ENCODE measurements at places on chromosomes 6 and 20. TPM values are rescaled to one million over a fixed set of nuclear protein-coding genes. Genes with fewer than 3 reads are reported as not detected.

DNA sequence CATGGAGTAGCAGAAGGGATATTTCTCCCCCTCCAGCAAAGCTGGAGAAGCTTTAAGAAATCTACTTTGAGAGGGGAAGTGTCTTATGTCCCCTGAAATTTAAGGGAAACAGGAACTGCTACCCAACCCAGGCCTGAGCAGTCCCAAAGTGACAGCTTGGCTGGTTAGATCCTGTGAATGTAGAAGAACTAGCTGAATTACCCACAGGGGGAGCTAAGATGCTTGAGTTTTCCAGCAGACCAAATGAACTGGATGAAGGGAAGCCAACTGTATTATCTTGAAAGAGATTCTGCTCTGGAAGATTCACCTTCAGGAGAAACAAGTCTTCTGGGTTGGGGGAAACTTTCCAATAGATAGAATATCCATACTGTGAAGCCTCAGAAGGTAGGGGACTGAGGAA lies 303.3 kb upstream of the MMS22L start:
- no peak for DNase-seq

GPX5 gene
- polyA plus RNA-seq = not detected

DNA sequence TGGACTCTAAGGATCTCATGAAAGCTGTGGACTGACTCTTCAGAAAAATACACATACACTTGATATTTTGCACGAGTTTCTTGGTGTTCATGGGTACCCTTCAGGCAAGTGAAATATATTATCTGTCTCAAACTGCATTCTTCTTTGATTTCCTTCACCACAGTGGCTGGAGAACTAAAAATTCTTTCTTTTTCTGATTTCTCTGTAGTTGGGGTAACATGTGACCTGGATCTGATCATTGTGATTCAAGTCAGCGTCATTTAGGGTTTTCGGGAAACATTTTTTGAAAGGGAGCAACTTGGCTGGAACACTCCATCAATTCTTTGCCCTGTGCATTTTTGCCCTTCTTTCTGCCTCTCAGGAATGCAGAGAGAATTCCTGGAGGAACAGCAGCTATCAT lies 205.8 kb downstream of the OR2B2 start:
- no peak for DNase-seq

- DNase-seq = no peak
Measured at GRCh38 chr20:58892141-58892931, 39.8 kb downstream of the GNAS start.

GRCh38 chr20:17549131-17549530 lies 18.0 kb upstream of the BFSP1 start:
- DNase-seq = no peak

DNA sequence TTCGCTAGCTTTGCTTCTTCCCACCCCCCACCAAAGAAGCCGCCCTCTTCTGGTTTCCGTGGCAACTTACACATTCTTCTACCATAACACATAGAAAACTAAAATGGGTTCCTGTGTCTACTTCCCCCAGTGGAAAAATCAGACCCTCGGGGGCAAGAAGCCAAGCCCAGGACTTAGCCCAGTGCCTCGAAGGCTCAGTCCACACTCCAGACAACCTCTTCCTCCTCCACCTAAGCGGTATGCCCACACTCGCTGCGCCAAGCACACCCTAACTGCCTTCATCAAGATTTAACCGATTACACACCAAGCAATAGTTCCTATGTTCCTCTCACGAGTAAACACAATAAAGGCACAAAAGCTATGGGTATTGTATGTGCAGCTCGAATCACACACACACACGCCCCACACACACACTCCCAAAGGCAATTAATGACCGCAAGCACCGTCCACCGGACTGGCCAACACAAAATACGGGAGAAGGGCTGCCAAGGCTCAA lies 537 bp downstream of the PPIL4 start:
- peak; percentile 52 for DNase-seq

VGLL2 gene
- polyA plus RNA-seq = not detected

DNA sequence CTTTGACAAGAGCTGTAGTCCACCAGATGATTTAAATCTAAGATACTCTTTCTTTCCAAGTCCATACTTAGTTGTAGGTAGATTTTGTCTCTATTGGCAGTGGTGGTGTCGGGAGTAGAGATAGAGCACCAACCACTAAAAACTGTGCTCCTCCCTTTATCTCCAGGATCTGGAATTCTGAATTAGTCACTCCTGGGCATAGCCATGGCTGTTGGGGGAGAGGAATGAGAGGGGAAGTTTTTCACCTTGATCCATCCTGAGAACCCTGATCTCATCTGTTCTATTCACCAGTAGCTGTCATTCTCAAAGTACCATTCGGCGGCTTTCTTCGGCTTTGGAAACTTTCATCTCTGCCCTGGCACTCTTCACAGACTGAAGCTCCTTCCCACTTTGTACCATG lies 35.6 kb upstream of the NKX2-4 start:
- DNase-seq = no peak

GRCh38 chr20:56702931-56703840 lies 74.1 kb downstream of the TFAP2C start:
- DNase-seq = no peak

GRCh38 chr6:27477318-27478013 lies 4.6 kb upstream of the ZNF184 start:
- no peak for DNase-seq

GRCh38 chr20:45552456-45552855 lies 5.3 kb upstream of the EPPIN start:
- no peak for DNase-seq

LTB gene
- 1.9 TPM for polyA plus RNA-seq

DNA sequence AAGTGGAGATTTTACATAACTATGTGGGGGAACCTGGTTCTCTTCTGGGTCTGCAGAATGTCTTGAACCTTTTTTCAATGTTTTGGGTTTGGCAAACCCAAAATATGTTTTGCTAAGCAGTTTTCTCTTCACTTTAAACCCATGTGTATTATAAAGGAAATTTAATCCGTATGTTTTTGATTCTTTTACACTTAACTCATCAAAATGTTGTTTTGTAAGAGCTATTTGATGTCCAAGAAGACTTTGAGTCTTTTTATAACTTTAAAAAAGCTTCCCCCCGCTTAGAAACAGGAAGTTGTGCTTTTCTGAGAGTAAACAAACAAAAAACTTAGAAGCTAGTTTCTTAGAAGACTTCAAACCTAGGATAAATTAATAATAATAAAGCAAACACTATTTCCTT lies 81.9 kb upstream of the CEP162 start:
- DNase-seq = no peak

- no peak for DNase-seq
Measured at GRCh38 chr6:55958790-55959189, 83.4 kb upstream of the BMP5 start.

CLPSL2 gene
- 0.52 TPM for polyA plus RNA-seq

PGBD1 gene
- 10.0 TPM for polyA plus RNA-seq

DNA sequence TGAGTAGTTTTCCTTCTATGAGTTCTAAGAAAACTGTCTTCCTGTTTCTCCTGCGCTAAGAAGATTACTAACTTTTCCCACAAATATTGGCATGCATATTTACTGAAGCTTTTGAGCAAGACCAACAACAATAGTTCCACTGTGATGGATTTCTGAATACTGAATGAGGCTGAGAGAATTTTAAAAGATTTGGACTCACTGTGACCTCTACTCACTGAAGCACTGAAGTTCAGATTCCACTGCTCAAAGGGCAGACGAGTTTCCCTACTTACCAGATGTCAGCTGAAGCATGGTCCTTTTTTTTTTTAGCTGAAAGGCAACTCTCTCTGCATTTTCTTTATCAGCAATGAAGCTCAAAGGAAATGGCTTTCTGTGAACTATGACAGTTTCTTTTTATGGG lies 718.5 kb downstream of the RFPL4B start:
- no peak for DNase-seq

GSTA2 gene
- polyA plus RNA-seq = 0.20 TPM

FHL5 gene
- polyA plus RNA-seq = 0.35 TPM

DNA sequence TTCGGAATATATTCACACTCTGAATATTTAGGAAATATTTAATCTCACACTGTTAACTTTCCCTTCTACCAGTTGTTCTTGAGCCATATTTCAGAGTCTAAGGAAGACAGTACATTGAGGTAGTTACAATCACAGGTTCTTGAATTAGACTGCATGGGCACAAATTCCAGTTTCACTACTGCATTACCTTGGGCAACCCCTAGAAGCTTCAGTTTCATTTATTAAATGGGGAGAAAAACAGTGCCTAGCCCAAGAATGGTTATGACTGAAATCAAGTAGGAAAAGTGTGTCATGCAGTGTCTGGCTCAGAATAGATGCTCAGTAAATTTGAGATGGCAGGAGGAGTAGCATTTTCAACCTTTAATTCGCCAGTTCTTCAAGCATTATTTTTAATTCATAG lies 124.5 kb upstream of the SAMD5 start:
- DNase-seq = no peak

GRCh38 chr6:37190159-37190535 lies 20.2 kb downstream of the PIM1 start:
- no peak for DNase-seq

TBP gene
- polyA plus RNA-seq = 20.8 TPM

IGF2R gene
- 50.5 TPM for polyA plus RNA-seq

GRCh38 chr6:149076355-149076734 lies 241.2 kb upstream of the TAB2 start:
- DNase-seq = no peak

DNA sequence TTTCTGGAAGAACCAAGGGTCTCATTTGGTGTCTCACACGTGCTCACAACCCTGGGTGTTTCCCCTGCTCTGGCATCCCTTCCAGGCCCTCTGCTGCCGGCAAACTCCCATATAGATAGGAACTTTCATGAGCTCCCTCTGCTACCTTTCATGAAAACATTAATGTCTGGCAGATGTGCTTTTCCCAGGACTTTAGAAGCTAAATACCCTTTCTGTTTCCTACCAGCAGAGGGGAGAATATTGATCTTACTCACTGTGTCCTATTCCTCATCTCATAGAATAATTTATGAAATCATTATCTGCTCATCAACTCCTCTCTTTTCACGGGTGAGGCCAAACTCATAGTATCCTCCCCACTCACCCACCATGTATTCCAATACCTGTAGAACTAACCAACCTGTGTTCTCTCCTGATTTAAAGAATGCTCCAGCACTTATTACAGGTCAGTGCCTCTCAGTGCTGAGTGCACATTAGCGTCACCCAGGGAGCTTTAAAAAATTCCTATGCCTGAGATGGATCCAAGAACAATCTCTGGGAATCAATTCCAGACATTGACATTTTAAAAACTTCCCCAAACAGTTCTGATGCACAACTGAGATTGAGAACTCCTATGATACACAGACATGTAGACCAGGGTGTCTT lies 298.5 kb upstream of the JAG1 start:
- no peak for DNase-seq

DNA sequence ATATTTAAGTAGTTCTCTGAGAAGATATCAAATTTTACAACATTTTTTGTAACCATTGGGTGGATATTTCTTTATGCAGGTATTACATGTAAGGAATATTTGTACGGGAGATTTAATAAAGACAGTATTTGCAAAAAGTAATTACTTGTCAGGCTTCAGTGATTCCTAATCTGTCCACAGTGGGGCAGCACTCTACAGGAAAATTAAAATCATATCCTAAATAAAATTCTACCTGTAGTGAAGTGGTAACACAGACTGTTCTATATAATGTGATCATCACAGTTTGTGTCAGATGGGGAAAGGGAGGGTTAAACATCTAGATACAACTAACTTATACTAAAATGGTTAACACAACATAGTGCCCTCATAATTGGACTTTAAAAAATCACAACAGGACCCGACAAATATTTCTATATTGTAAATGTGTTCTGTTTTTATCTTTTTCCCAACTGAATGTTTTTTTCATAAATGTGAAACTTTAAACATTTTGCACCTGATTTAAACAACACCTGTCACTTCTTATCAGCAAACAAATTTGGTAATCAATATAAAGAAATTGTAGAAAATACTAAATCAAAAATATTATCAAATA lies 145.6 kb upstream of the MANEA start:
- no peak for DNase-seq

- no peak for DNase-seq
Measured at GRCh38 chr20:39862470-39862891, 826.6 kb downstream of the MAFB start.

GGTLC1 gene
- polyA plus RNA-seq = not detected

- DNase-seq = no peak
Measured at GRCh38 chr6:117142995-117143394, 122.4 kb upstream of the VGLL2 start.

DNA sequence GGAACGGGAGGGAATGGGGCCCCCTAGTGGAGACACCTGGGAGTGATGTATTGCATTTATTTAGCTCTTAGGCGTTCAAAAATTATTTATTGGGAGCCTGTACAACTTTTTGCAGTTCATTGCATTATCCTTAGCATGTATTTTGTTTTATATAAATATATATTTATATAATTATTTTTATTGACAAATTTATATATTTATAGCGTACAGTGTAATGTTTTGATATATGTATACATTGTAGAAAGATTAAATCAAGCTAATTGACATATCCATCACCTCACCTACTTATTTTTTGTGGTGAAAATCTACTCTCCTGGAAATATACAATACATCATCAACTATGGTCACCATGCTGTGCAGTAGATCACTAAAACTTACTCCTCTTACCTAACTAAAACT lies 975 bp downstream of the SIRT5 start:
- no peak for DNase-seq

- DNase-seq = no peak
Measured at GRCh38 chr6:23179994-23180393, 610.6 kb downstream of the HDGFL1 start.

GRCh38 chr6:118649918-118650581 lies 1.3 kb downstream of the CEP85L start:
- DNase-seq = no peak

GRCh38 chr6:25697537-25698340 lies 45.7 kb downstream of the SCGN start:
- no peak for DNase-seq

CD40 gene
- 5.6 TPM for polyA plus RNA-seq

GRCh38 chr20:2042400-2042799 lies 48.5 kb upstream of the PDYN start:
- no peak for DNase-seq

DNA sequence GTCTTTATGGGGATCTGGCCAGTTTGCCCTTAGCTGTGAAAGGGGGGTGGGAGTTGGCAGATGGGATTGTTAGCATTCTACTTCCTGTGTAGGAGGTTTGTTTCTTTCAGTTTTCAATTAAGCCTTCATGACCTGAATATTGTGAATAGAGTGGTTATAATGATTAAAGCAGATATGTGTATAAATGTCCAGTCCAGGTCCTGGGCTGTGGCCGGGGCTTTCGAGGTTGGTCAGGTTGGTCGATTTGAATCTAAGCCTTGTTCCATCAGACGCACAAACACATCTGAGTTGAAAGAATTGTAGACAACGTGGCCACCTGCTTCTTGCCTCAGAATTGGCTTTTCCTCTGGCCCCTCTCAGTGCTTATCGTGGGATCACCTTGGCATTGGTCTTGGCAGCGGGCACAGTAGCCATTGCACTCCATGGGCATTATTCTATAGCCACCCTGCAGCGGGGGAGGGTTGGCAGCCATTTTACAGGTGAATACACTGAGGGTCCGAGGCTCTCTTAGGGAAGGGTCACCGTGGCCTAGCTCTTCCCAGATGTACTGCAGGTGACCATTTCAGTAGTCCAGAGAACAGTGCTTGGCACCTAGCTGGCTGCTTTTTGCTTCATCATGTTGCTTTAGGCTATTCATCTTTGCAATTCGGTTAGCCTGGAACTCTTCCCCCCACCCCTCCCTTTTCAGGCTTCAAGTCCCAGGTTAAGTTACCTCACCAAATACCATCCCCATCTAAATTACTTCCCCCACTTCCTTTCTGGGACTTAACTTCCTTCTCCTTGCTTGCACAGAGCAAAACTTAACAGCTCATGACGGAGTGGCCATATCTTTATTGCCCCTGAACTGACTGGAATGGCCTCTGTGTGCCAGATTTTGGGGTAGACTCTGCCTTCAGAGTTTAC lies 1.1 kb downstream of the RNF114 start:
- no peak for DNase-seq
